ENCODE measurements at places on chromosomes 16 and 17.

GRCh38 chr17:82300707-82301270, 16.6 kb downstream of the CD7 start:
- peak; percentile 80 for DNase-seq

DNA sequence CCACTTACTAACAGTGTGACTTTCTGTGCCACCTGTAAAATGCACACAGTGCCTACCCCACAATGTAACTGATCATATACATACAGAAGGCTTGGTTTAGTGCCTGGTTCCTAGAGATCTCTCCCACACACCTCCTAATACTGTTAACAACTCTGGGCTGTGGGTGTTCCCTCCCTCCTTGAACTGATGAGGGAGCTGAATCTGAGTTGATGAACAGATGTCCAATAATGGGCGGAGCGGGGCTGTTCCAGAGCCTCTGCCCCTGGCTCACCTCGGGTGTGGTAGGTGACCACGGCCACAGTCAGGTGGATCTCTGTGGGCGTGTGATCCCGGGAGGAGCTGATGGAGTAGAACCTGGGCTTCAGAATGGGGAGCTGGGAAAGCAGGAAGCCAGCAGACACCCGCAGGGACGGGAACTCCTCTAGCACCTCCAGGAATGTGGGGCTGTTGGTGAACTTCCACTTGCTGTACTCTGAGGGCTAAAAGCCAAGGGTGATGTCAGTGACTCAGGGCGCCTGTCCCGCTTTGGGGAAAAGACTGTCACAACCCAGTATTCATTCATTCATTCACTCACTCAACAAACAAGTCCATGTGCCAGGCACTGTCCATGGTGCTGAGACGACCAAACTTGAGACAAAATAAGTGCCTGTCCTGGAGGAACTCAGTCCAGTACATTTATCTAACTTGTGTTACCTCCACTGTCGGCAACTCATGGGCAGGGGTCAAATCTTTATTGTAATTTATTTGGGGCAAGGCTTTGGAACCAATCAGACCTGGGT, 37.6 kb downstream of the NOS2 start:
- DNase-seq, result peak; percentile 26

- DNase-seq, result peak; percentile 65
These were observed 57.7 kb downstream of the CMC2 start for GRCh38 chr16:80948886-80949493.

DNA sequence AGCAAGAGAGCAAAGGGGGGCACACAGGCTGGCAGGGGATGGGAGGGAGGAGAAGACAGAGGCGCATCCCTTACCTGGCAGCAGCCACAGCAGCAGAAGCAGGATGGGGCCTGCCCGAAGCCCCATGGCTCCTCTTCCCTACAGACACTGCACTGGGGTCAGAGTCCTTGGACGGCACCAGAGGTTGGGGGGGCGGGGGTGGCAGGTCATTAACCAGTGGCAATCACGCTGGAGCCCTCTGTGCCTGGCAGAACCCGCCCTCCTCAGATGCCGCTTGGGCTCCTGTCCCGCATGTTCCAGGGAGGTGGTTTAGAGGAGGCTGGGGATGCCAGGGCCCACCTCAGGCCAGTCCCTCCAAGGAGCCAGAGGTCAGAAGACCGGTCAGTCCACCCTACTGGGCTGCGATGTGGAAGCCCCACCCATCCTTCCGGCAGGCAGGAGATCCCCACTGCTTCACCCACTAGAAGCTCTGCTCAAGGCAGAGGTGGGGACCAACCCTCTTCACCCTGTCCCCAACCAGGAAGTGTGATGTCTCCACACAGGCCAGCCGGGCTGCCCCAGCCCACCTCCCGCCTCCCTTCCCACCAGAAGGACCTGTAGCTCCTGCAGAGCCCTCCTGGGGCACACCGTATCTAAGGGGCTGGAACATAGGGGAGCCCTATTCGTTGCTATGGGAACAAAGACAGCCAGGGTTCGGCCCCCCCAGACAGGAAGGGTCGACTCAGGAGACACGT, 11.7 kb downstream of the ZG16B start:
- DNase-seq, result peak; percentile 24

DNA sequence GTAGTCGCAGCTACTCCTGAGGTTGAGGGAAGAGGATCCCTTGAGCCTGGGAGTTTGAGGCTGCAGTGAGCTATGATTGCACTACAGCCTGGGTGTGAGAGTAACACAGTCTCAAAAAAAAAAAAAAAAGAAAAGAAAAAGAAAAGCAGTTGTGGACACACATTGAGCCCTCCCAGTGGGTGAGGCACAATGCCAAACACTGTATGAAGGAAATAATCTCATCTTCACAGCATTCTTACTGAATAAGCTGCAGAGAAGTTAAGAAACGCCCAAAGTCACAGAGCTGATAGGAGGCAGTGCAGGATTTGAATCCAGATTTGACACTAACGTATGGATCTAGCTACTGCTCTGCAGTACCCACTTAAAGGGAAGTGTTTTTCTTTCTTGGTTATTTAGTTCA, 5.9 kb upstream of the LYZL6 start:
- DNase-seq, result no peak

GRCh38 chr16:11610580-11610979, 23.9 kb upstream of the LITAF start:
- no peak for DNase-seq

- DNase-seq, result no peak
These were observed 66.7 kb downstream of the C16orf95 start for GRCh38 chr16:87250431-87250960.

- no peak for DNase-seq
These were observed 270.7 kb upstream of the SOX9 start for GRCh38 chr17:71849783-71850768.

All from activated CD4-positive, alpha-beta T cell treated with anti-CD3 and anti-CD28 coated beads, Interleukin-2, amount 50 U/mL, for 48 hours (primary cell).